Chondrocyte (in vitro differentiated cells): ENCODE measurements at places on chromosomes 13 and 19. TPM values are rescaled to one million over a fixed set of nuclear protein-coding genes. Genes with fewer than 3 reads are reported as not detected.

Gene VSTM2B
- not detected in 3 replicates for total RNA-seq

GRCh38 chr13:80753866-80754265 lies 412.9 kb upstream of the SPRY2 start:
- no peak for DNase-seq
- no peak overlapping the region for H3K27ac ChIP-seq
- no peaks in the 10 kb centered on the region for H3K27me3 ChIP-seq
- H3K4me1 ChIP-seq: peaks cover 27% of the 10 kb centered on the region
- H3K4me3 ChIP-seq: no peak overlapping the region

GRCh38 chr13:38905081-38905480 lies 85.5 kb downstream of the STOML3 start:
- no peak overlapping the region for H3K4me3 ChIP-seq
- H3K27me3 ChIP-seq: peaks cover 7% of the 10 kb centered on the region
- H3K36me3 ChIP-seq: no peaks in the 10 kb centered on the region
- no peak overlapping the region for H3K27ac ChIP-seq
- DNase-seq: no peak
- no peaks in the 10 kb centered on the region for H3K4me1 ChIP-seq

GRCh38 chr19:16283210-16284061 lies 41.2 kb upstream of the KLF2 start:
- H3K4me1 ChIP-seq: peaks cover 28% of the 10 kb centered on the region
- H3K27me3 ChIP-seq: peaks cover 13% of the 10 kb centered on the region
- H3K4me3 ChIP-seq: peak overlapping the region; percentile 41
- peak overlapping the region; percentile 94 for H3K27ac ChIP-seq

Gene FFAR2
- not detected in 3 replicates for total RNA-seq

DNA sequence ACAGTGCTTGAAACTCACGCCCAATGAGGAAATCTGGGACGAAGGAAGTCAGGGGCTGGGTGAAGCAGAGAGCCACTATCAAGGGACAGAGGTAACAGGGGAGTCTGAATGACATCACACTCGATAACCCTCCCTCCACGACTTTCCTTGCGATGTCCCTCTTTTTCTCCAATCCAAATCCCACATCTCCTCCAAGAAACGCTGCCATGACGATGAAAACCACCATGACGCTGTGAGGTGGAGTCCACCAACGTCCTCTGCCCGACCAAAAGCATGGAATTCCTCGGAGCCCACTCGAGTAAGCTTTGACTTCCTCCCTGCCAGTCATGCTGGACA lies 967 bp downstream of the REXO1 start:
- H3K4me3 ChIP-seq: peak overlapping the region; percentile 93
- DNase-seq: no peak
- H3K27me3 ChIP-seq: no peaks in the 10 kb centered on the region
- H3K4me1 ChIP-seq: peaks cover 26% of the 10 kb centered on the region
- H3K36me3 ChIP-seq: no peaks in the 10 kb centered on the region

- no peak for DNase-seq
- no peak overlapping the region for H3K27ac ChIP-seq
- H3K4me1 ChIP-seq: no peaks in the 10 kb centered on the region
- no peak overlapping the region for H3K4me3 ChIP-seq
Observed at GRCh38 chr19:23800271-23800670, 41.6 kb upstream of the ZNF681 start.

- no peak overlapping the region for H3K27ac ChIP-seq
- H3K36me3 ChIP-seq: peaks cover 34% of the 10 kb centered on the region
- H3K4me1 ChIP-seq: peaks cover 13% of the 10 kb centered on the region
- no peaks in the 10 kb centered on the region for H3K27me3 ChIP-seq
- no peak for DNase-seq
Observed at GRCh38 chr19:21147540-21147939, 5.7 kb downstream of the ZNF431 start.

GRCh38 chr13:50052478-50052877 lies 37.2 kb downstream of the KCNRG start:
- peaks cover 19% of the 10 kb centered on the region for H3K36me3 ChIP-seq
- no peaks in the 10 kb centered on the region for H3K27me3 ChIP-seq
- H3K4me3 ChIP-seq: no peak overlapping the region
- H3K4me1 ChIP-seq: peaks cover 10% of the 10 kb centered on the region
- no peak for DNase-seq
- H3K27ac ChIP-seq: peak overlapping the region; percentile 6

- peaks cover 2% of the 10 kb centered on the region for H3K36me3 ChIP-seq
- no peak overlapping the region for H3K27ac ChIP-seq
- peak overlapping the region; percentile 63 for H3K4me3 ChIP-seq
- no peaks in the 10 kb centered on the region for H3K27me3 ChIP-seq
- DNase-seq: no peak
Observed at GRCh38 chr19:44807652-44808462, 1.0 kb upstream of the BCAM start.

GRCh38 chr19:13978351-13979243 lies 26.3 kb downstream of the DCAF15 start:
- peaks cover 17% of the 10 kb centered on the region for H3K4me1 ChIP-seq
- peaks cover 5% of the 10 kb centered on the region for H3K36me3 ChIP-seq
- no peak overlapping the region for H3K4me3 ChIP-seq
- no peak overlapping the region for H3K27ac ChIP-seq
- H3K27me3 ChIP-seq: no peaks in the 10 kb centered on the region

DNA sequence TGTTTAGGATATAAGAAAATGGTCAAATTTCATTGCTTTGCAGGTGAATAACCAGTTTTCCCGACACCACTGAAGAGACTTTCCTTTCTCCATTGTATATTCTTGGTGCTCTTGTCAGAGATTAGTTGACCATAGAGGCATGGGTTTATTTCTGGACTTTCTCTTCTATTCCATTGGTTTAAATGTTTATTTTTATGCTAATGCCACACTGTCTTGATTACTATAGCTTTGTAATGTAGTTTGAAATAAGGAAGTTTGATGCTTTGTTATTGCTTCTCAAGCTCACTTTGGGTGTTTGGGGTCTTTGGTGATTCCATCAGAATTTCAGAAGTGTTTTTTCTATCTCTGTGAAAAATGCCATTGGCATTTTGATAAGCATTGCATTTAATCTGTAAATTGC lies 190.0 kb upstream of the SPRY2 start:
- DNase-seq: no peak
- H3K36me3 ChIP-seq: peaks cover 3% of the 10 kb centered on the region
- no peak overlapping the region for H3K4me3 ChIP-seq
- H3K4me1 ChIP-seq: peaks cover 13% of the 10 kb centered on the region

GRCh38 chr19:45716359-45717130 lies 14.2 kb downstream of the FBXO46 start:
- DNase-seq: no peak
- peaks cover 35% of the 10 kb centered on the region for H3K4me1 ChIP-seq
- H3K4me3 ChIP-seq: peak overlapping the region; percentile 99

DNA sequence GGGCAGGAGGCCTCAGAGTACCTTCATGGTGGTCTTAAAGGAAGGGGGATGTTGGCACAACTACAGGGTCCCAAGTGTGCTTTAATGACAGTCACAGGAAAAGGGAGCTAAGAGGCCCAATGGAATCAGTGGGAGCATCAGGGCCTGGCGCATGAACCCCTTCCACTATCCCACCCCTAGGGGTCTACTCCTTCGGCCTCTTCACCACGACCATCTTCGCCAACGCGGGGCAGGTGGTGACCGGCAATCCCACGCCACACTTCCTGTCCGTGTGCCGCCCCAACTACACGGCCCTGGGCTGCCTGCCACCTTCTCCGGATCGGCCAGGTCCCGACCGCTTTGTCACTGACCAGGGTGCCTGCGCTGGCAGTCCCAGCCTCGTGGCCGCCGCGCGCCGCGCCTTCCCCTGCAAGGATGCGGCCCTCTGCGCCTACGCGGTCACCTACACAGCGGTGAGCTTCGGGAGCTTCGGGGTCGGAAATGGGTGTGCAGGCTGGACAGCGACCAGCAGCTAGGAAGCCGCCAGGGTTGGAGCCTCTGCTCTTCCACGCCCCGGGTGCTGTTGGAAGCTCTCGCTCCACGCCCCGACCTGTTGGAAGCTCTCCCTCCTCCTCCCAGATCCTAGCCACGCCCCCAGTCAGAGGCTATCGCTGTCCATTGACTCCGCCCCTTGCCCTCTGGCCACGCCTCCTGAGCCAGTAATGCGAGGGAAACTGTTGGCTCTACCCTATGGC lies 6.0 kb downstream of the PLPPR2 start:
- no peak overlapping the region for H3K27ac ChIP-seq
- no peaks in the 10 kb centered on the region for H3K27me3 ChIP-seq
- H3K4me3 ChIP-seq: no peak overlapping the region
- peaks cover 31% of the 10 kb centered on the region for H3K36me3 ChIP-seq
- no peak for DNase-seq

GRCh38 chr19:7272856-7273578 lies 21.2 kb downstream of the INSR start:
- H3K36me3 ChIP-seq: no peaks in the 10 kb centered on the region
- H3K27ac ChIP-seq: no peak overlapping the region
- H3K27me3 ChIP-seq: no peaks in the 10 kb centered on the region
- H3K4me1 ChIP-seq: peaks cover 10% of the 10 kb centered on the region
- no peak overlapping the region for H3K4me3 ChIP-seq
- DNase-seq: no peak

Gene WDR87
- not detected in 3 replicates for total RNA-seq

DNA sequence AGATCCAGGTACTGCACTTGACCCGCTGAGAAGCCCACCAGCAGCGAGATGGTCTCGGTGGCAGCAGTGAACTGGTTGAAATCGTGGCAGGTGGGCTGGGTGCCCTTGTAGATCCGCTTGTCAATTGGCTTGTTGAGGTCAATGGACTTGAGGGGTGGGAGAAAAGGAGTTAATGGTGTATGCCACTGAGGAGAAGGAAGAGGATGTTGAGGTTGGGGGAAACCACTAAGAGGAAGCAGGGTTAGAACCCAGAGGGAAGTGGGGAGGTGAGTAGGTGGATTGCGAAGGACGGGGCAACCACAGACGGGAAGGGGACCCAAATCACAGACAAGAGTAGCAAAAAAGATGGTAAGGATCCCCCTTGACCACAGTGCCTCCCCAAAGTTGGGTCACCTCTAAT lies 1.7 kb downstream of the DMWD start:
- DNase-seq: no peak
- H3K4me1 ChIP-seq: peaks cover 21% of the 10 kb centered on the region
- H3K27me3 ChIP-seq: no peaks in the 10 kb centered on the region
- H3K4me3 ChIP-seq: peak overlapping the region; percentile 97
- peaks cover 22% of the 10 kb centered on the region for H3K36me3 ChIP-seq
- peak overlapping the region; percentile 2 for H3K27ac ChIP-seq

- no peaks in the 10 kb centered on the region for H3K36me3 ChIP-seq
- peak overlapping the region; percentile 85 for H3K4me3 ChIP-seq
- peak overlapping the region; percentile 94 for H3K27ac ChIP-seq
- no peak for DNase-seq
- no peaks in the 10 kb centered on the region for H3K27me3 ChIP-seq
Observed at GRCh38 chr13:94548821-94549231, 47.1 kb downstream of the TGDS start.

Gene TNFSF9
- 5.9 to 6.9 TPM (median 6.7 TPM) in 3 replicates for total RNA-seq

DNA sequence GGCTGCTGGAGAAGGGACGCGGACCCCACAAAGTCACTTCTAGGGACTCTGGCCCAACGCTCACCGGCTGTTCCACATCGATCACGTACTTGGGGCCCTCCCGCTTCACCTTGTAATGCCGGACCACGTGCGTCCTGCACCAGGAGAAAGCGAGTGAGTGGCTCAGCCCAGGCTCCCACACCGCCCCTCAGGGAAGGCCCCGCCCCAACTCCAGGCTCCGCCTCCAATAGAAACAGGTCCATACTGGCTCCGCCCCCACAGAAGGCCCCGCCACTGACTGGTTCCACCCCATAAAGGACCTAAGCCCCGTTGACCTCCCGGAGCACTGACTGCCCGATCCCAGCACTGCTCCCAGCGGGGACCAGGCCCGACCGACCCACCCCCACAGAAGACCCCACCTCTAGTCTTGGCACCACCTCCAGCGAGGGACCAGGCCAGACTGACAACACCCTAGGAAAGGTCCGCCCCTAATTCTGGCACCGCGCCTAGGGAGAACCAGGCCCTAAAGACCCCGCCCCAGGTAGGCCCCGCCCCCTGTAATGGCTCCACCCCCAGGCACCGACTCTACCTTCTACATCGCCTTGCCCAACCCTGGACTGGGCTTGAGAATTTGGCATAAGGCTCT lies 11.3 kb downstream of the STAP2 start:
- peak overlapping the region; percentile 45 for H3K27ac ChIP-seq
- DNase-seq: no peak
- peaks cover 18% of the 10 kb centered on the region for H3K4me1 ChIP-seq
- H3K27me3 ChIP-seq: no peaks in the 10 kb centered on the region
- peak overlapping the region; percentile 78 for H3K4me3 ChIP-seq
- H3K36me3 ChIP-seq: no peaks in the 10 kb centered on the region

Gene GET3
- total RNA-seq: 44.2 to 57.0 TPM (median 48.8 TPM) in 3 replicates

Gene MEIOSIN
- total RNA-seq: not detected in 3 replicates

Gene CEACAM1
- not detected in 3 replicates for total RNA-seq

DNA sequence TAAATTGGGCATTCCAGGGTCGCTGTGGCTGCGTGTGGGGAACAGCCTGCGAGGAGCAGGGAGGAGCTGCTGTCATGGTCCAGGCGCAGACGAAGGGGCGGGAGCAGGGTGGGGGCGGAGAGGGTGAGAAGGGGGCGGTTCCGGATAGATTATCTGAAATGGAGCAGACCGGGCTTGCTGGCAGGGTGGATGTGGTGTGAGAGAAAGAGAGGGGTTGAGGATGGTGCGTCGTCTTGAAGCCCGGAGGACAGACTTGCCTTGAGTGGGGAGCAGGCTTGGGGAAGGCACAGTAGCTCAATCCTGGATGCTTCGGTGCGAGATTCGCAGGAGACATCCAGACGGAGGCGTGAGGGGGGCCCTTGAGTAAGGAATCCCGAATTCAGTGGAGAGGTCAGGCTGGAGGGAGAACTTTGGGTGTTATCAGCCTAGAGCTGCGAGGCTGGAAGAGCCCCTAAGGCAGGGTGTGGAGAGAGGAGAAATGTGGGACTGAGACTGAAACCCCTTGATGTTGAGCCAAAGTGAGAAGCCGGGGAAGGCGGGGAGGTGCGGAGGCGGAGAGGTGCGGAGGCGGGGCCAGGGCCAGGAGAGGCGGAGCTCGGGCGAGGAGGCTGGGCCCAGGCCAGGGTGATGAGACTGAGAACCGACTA lies 40.6 kb downstream of the DPF1 start:
- no peak for DNase-seq
- H3K36me3 ChIP-seq: peaks cover 17% of the 10 kb centered on the region
- no peak overlapping the region for H3K27ac ChIP-seq
- no peaks in the 10 kb centered on the region for H3K27me3 ChIP-seq
- no peaks in the 10 kb centered on the region for H3K4me1 ChIP-seq
- H3K4me3 ChIP-seq: no peak overlapping the region

Gene RYR1
- total RNA-seq: 0.02 to 0.32 TPM (median 0.26 TPM) in 3 replicates

GRCh38 chr13:86862137-86862536 lies 809.0 kb upstream of the SLITRK5 start:
- H3K4me3 ChIP-seq: no peak overlapping the region
- H3K36me3 ChIP-seq: no peaks in the 10 kb centered on the region
- no peak for DNase-seq
- H3K27me3 ChIP-seq: no peaks in the 10 kb centered on the region
- H3K4me1 ChIP-seq: peaks cover 4% of the 10 kb centered on the region
- no peak overlapping the region for H3K27ac ChIP-seq

DNA sequence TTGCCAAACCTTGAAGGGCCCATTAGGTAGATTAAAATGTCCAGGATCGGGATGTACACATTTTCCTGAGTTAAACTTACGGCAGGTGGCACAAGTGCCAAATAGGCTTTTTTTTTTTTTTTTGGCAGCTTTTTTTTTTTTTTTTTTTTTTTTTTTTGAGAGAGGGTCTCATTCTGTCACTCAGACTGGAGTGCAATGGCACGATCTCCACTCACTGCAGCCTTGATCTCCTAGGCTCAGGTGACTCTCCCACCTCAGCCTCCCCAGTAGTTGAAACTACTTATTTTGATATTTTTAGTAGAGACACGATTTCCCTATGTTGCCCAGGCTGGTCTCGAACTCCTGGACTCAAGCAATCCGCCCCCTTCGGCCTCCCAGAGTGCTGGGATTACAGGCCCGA lies 9.0 kb downstream of the IRGC start:
- H3K36me3 ChIP-seq: peaks cover 13% of the 10 kb centered on the region
- no peaks in the 10 kb centered on the region for H3K27me3 ChIP-seq
- no peak for DNase-seq
- no peak overlapping the region for H3K27ac ChIP-seq
- no peaks in the 10 kb centered on the region for H3K4me1 ChIP-seq

Gene SPRY2
- total RNA-seq: 10.5 to 14.8 TPM (median 11.2 TPM) in 3 replicates

Gene ADAMTSL5
- total RNA-seq: 9.1 to 20.3 TPM (median 16.9 TPM) in 3 replicates
